Skeletal muscle cell (primary cell): ENCODE measurements at places on chromosomes 7 and 10.
A peak's percentile ranks its signal among the peaks of the same experiment; 100 is the strongest.

DNA sequence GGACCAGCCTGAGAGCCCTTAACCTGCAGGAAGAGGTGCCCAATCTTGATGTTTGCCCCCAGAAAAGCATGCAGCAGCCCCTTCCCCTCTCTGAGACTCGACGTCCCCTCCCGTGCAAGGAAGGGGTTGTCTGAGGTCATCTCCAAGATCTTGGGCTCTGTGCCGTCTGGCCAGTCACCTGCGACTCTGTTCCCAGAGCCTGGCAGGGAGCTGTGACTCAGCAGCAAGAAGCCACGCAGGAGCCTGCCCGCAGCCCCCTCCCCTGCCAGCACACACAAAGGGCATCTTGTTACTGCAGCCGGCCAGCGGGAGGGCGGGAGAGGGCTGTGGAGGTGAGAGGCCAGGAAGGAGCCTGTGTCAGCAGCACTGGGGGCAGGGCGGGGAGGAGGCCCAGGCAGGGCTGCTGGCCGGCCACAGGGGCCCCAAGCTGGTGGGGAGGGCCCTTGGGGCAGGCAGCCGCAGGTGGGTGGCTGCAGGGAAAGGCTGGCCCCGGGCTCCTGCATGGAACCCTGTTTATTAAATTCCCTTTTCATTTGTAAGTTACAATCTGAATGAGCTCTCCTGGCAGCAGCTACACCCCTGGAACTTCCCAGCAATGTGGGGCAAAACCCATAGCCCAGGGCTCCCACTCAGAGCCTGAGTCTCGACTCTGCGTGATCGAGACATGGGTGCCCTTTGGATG lies 103.7 kb upstream of the ZMIZ1 start:
- DNase-seq: no peak

DNA sequence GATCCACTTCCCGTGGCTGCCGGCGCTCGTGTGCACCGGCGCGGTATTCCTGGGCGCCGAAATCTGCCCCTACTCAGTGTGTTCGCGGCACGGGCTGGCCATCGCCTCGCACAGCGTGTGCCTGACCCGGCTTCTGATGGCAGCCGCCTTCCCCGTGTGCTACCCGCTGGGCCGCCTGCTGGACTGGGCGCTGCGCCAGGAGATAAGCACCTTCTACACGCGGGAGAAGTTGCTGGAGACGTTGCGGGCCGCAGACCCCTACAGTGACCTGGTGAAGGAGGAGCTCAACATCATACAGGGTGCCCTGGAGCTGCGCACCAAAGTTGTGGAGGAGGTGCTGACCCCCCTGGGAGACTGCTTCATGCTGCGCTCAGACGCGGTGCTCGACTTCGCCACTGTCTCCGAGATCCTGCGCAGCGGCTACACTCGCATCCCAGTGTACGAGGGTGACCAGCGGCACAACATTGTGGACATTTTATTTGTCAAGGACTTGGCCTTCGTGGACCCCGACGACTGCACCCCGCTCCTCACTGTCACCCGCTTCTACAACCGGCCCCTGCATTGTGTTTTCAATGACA lies 1.3 kb downstream of the CNNM1 start:
- no peak for DNase-seq

- no peak for DNase-seq
Measured at GRCh38 chr7:25263337-25263736, 35.1 kb upstream of the NPVF start.

DNA sequence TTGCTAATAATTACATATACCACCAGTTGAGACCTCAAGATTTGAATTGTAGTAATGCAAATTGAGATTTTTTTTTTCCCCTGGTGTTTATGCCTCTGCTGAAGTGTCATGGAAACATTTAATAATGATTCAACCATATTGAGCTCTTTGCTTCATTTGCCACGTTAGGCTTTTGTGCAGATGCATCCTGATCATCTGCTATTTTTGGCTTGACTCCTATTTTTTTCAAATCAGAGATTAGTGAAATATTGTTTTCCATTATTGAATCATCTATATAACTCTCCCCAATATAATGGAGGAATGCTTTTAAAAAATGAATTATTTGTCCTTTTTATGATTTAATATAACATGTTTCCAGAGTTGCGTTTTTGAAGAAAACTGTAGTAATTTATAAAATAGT lies 115.1 kb downstream of the SRI start:
- DNase-seq: no peak

- no peak for DNase-seq
Measured at GRCh38 chr7:50359258-50359994, 54.9 kb downstream of the IKZF1 start.

- no peak for DNase-seq
Measured at GRCh38 chr7:22173685-22174573, 183.0 kb downstream of the RAPGEF5 start.

DNA sequence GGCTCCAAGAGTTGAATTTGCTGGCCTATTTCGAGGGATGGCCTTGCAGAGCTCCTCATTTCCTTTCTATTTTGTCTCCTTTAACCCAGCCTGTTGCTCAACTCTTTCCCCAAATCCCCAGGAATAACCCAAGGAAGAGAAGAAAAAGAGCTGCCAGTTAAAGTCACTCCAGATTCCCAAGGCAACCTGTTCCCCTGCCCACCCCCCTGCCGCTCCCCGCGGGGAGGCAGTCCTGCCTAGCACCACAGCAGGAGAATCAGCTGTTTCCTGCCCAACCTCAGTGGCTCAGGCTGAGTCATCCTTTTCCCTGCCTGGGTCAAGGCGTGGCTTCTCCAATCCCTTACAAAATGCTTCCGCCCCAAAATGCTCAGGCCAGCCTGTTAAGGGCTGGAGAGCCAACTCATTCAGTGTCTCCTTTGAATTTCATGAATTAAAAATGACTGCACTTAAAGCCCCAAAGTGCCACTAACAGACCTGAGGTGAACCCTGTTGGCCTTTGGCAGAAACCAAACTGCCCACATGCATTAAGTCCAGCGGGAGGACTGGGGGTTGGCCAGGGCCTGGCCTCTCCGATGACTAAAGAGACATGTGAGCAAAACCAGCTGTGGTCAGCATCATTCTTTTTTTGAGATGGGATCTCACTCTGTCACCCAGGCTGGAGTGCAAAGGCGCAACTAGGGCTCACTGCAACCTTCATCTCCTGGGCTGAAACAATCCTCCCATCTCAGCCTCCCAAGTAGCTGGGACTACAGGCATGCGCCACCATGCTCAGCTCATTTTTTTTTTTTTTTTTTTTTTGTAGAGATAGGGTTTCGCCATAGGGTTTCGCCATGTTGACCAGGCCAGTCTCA lies 83.2 kb upstream of the KIF5B start:
- peak; percentile 82 for DNase-seq

DNA sequence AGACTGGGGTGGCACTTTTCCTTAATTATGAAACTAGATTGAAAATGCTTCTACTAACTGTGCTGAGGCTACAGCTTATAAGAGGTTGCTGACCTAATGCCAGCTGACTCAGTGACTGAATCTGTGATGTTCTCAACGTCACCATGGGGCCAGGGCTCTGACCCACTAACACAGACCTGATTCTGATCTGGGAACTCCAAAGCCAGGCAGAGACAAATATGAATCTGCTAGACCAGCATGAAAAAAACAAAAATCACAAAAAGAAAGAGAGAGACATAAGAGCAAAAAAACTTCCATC lies 16.1 kb downstream of the USP6NL start:
- peak; percentile 31 for DNase-seq

- DNase-seq: no peak
Measured at GRCh38 chr10:126959906-126960685, 54.9 kb downstream of the DOCK1 start.

- no peak for DNase-seq
Measured at GRCh38 chr7:20450536-20450935, 119.8 kb downstream of the ITGB8 start.
